ENCODE measurements at places on chromosomes 3 and 15.
A peak's percentile ranks its signal among the peaks of the same experiment; 100 is the strongest.

GRCh38 chr3:17315897-17316296 is 426.5 kb downstream of the TBC1D5 start:
- no peak for DNase-seq

GRCh38 chr15:60886680-60887079 is 342.4 kb downstream of the RORA start:
- DNase-seq = no peak

- DNase-seq = no peak
Observed at GRCh38 chr3:138468886-138469285, 34.5 kb downstream of the ESYT3 start.

DNA sequence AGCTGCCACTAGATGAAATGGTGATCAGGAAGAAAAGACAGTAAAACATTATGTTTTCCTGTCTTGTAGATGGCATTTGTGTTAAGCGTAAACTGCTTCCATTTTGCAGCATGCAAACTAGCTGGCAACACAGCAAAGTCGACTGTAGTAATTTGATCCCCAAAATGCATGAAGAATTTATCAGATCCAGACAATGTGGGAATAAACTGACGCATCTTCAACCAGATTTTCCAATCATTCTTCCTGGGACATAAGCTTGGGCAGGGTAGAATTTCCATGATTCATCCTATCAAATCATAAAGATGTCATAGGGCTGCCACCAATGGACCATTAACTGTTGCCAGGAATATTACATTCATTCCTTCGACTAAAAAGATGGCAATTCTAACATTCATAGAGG is 260.3 kb downstream of the ERC2 start:
- no peak for DNase-seq

DNA sequence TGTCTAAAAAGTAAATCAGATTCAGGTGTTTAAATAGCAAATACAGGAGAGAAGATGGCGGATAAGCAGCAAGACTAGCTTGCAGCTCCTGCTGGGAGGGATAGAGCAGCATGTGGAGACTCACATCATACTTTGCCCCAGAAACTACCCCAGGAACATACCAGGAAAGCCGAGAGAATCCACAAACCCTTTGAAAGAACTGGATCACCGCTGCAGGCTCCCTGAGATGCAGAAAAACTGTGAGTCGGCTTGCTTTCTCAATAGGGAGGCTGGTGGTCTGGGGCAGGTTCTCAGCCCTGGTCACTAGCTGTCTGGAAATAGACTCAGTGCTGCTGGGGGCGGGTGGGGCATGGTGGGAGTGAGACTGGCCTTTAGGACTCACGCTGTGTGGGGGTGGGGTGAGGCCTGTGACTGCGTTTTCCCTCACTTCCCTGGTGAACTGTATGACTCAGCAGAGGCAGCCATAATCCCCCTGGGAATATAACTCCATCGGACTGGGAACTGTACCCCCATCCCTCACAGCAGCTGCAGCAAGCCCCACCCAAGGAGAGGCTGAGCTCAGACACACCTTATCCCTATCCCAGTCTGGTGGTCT is 142.8 kb downstream of the CNTN6 start:
- DNase-seq = no peak

DNA sequence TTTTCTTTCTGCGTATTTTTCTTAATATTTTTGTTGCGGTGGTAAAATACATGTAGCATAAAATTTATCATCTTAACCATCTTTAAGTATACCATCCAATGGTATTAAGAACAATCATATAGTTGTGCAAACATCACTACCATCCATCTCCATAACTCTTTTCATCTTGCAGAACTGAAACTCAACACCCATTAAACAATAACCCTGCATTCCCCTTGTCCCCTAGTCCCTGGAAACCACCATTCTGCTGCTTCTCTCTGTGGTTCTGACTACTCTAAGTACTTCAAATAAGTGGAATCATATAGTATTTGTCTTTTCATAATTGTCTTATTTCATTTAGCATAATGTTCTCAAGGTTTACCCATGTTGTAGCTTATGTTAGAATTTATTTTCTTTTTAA is 67.3 kb upstream of the EOMES start:
- DNase-seq = no peak

DNA sequence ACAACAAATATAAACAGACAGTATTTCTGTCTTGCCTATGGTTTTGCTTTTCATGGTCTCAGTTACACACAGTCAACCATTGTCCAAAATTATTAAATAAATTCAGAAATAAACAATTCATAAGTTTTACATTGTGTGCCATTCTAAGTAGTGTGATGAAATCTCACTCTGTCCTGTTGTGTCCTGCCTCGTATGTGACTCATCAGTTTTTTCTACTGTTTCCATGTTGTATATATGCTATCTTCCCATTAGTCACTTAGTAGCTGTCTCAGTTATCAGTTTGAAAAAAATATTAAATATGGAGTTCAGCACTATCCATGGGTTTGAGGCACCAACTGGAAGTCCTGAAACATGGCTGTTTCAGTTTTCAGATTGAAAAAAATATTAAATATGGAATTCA is 282.4 kb upstream of the GRM7 start:
- no peak for DNase-seq

DNA sequence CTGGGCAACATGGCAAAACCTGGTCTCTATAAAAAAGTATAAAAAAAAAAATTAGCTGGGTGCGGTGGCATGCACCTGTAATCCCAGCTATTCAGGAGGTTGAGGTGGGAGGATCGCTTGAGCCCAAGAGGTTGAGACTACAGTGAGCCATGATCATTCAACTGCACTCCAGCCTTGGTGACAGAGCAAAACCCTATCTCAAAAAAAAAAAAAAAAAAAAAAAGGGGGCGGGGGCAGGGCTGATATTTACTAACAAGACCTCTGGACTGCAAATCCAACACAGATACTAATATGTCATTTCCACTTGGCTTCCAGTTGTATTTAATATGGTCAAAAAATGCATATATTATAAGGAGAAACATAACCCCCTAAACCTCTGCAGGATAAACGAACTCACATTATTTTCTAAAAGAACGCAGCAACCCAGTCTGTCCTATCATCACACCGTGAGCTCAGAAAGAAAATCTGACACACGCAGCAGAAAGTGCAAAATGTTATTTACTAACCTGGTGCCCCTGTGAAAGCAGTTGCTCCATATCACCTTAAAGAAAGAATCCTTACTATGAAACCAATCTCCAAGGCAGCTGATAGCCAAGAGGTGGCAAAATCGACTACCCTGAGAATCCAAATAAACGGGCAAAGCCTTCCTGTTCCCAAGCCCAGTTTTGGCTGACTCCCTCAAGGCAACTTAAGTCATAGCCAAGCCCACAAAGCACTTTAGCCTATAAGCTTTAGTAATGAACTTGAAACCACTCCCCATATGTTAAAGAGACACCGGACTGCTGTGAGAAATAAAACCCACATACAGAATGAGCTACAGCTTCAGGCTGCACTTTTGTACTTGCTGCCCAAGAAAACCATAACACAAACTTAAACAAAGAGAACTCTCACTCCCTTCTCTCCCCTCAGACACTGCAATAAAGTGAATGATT is 39.3 kb downstream of the PLD1 start:
- DNase-seq = no peak

- no peak for DNase-seq
Observed at GRCh38 chr15:41115161-41115651, 874 bp downstream of the INO80 start.

DNA sequence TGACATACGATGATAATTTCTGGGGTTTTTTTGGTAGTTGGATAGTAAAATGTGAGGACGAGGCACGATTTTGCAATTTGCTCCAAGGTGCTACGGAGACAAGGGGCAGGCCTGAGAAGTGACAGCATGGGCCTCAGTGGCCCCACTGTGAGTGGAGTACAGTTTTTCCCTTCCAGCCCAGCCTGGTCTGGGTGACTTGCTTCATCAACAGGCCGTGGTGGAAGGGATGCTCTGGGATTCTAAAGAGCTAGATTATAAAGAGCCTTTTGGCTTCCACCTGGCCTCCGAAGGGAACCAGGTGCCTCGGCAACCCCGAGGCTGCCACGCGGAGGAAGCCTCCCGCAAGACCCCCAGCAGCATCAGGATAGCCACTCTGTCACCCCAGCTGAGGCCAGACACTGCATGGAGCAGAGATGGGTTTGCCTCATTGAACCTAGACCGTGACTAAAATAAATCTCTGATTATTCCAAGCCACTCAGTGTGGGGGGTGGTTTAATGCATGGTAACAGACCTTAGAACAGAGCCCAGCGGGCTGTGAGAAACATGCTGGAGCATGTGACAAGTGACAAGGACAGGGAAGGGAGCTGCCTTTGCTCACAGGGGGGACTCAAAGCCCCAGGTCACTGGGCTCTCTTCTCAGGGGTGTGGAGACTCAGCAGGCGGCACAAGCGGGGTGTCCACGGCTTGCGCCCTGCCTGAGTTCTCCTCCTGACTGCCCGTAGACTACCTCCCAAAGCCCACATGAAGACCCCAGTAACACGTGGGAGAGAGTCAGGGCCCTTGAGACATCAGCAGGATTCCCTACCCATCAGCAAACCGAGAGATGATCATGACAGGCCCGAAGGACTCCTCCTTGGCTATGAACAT is 22.6 kb upstream of the SLC41A3 start:
- DNase-seq = no peak

GRCh38 chr3:16468336-16469098 is 45.0 kb downstream of the RFTN1 start:
- DNase-seq = no peak

- DNase-seq = no peak
Observed at GRCh38 chr3:44966795-44967278, 9.1 kb downstream of the ZDHHC3 start.

DNA sequence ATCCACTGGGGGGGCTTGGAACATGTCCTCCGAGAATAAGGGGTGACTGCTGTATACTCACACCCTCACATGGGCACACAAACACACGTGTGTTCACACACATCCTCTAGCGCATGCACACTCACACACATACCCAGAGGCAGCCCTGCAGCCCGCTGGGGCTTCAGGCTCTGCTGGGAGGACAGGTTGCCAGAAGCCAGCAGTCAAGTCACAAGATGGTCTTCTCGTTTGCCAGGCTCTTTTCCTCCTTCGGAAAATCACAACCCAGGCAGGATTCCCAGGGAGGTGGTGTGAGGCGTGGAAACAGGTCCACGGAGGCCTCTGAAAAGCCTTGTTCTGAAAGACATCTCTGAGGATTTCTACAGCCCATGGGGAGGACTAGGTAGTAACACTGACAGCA is 26.8 kb downstream of the MEGF11 start:
- DNase-seq = no peak

- DNase-seq = no peak
Observed at GRCh38 chr15:75620841-75621391, 4.6 kb downstream of the SNUPN start.

- DNase-seq = no peak
Observed at GRCh38 chr15:58441376-58442070, 9.7 kb downstream of the LIPC start.

DNA sequence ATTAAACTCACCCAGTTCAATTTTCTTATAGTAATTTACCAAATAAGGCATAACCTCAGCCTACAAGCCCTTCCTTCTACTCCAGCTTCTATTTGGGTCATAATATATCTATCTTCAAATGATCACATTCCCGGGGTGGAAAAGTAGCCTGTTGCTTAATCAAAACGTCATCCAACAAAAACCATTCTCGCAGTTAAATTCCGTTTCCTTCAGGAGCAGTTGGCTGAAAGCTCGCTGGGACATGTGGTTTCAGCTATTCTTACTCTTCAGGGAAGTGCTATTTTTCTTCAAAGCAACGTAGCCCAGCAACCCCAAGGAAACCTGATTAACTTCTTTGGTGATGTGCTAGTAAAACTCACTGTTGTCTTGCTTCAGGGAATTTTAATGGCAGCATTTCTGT is 59.6 kb downstream of the MAGI1 start:
- no peak for DNase-seq

DNA sequence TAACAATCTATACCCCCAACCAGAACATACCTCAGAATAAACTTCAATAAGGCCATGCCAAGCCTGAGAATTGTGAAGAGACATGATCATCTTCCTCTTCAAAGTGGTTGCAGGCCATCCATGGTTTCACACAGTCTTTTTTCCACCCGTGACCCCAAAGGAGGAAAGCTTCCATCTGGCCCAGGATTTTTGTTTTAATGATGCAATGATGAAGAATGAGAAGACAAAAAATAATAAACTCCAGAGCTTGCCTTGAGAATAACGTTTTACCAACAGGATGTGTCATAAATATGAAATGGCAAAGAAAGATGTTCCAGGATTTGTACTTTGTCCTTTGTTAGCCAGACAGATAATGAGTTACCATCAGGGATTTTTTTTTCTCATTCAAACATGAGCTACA is 201.9 kb downstream of the WNT5A start:
- no peak for DNase-seq

GRCh38 chr3:124570232-124570631 is 160.0 kb upstream of the UMPS start:
- DNase-seq = no peak

DNA sequence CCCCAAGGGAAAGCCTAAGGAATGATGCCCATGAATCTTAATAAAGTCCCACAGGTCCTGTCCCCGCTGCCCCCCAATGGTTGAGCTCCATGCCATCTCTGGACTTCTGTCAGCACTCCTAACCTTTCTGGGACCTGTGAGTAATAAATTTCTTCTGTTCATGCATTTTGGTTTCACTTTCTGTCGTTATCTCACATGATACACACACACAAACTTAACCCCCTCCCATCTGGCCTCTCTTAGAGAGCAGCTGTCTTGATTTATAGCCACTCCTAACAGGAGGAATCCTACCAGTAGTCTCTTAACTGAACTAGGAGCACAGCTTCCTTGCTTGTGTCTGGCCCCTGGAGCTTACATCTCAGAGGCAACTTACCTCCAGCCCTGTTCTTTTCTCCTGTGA is 82.7 kb upstream of the SELENOK start:
- no peak for DNase-seq

- no peak for DNase-seq
Observed at GRCh38 chr3:120451806-120452205, 1.0 kb upstream of the FSTL1 start.

DNA sequence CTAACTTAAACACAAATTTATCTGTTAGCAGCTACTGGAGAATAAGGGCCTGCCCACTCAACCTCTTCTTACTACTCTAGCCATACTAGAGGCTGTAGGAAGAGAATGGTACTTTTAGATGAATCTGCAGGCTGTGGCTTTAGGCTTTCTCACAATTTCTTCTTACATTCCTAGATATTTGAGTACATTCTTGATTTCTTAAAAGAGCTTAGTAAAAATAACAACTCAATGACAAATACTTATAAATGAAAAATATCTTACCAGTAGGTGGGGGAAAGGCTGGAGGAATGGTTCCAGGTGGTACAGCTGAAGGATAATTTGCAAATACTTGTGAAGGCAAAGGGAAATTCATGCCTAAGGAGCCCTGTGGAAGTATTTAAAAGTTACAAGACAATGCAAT is 92.9 kb upstream of the GK5 start:
- DNase-seq = no peak

- no peak for DNase-seq
Observed at GRCh38 chr15:41713047-41713446, 52.8 kb downstream of the MGA start.

GRCh38 chr3:135851201-135852081 is 114.1 kb upstream of the PPP2R3A start:
- DNase-seq = peak; percentile 99

DNA sequence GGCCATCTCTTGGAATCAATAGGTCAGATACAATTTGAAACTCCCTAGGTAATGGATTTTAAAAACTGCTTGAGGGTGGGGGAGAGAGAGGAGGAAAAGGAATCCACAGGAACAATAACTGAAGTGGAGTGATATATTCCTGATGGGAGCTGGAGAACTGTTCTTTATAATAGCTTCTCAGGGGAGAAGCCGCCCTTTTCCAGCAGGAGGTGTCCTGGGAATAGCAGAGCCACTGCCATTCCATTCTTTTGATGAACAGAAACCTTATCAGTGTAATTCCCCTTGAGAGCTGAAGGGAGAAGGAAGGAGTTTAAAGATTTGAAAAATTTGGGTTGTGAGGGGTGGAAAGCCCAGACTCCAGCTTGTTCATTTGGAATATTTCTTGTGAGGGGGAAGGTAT is 504.9 kb upstream of the DPH6 start:
- no peak for DNase-seq

Data from NCI-H1417 (cell line).